ENCODE measurements at places on chromosomes 3 and 15.

GRCh38 chr3:129226374-129226773 lies 23.0 kb upstream of the COPG1 start:
- peak; percentile 77 for DNase-seq

DNA sequence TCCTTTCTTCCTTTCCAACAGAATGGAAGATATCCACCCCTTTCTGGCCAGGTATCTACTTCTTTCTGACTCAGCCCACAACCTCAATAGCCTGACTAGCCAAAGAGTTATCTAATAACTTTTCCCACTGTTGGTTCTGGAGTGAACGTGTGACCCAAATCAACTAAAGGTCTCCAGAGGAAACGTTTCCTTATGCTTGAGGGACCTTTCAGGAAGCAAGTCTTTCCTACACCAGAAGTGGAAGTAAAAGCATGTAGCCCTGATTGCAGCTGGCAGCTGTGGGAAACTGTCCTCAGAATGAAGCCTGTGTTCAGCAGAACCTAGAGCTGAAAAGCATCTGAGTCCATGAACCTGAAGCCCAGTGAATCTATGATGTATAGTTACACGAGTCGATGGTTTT lies 34.7 kb upstream of the PHLDB2 start:
- no peak for DNase-seq

- DNase-seq: no peak
These were observed 143.0 kb upstream of the GALNT15 start for GRCh38 chr3:16031434-16031833.

GRCh38 chr3:139639662-139640061 lies 38.1 kb downstream of the NMNAT3 start:
- no peak for DNase-seq

DNA sequence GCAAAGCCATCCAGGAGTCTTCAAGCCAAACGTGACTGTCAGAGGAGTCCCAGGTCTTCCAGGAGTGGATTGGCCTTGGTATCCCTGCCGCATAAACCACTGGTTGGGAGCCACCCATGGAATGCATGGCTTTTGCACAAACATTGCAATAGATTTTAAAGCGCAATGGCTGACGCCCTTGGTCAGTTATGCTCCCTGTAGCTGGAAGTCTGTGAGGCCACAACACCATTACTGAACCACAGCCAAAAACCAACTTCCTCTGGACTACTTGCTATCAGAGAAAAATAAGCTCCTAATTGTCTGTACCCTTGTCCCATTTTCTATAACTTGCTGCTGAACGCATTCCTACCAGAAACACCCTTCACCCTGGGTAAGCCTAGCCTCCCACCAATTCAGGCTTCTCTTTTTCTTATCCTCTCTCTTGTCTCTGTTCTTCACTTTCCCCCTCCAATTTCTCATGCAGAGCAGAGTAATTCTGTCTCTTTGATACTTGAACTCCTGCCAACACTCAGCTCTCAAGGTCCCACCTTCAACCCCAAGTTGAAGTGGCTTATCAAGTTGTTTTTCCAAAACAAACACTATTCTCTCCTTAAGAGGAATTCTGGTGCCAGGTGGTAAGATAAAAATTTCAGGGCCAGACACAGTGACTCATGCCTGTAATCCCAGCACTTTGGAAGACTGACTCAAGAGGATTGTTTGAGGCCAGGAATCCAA lies 176.4 kb upstream of the UBE2E1 start:
- peak; percentile 73 for DNase-seq

- peak; percentile 69 for DNase-seq
These were observed 69.6 kb downstream of the SEMA5B start for GRCh38 chr3:122957707-122958689.

DNA sequence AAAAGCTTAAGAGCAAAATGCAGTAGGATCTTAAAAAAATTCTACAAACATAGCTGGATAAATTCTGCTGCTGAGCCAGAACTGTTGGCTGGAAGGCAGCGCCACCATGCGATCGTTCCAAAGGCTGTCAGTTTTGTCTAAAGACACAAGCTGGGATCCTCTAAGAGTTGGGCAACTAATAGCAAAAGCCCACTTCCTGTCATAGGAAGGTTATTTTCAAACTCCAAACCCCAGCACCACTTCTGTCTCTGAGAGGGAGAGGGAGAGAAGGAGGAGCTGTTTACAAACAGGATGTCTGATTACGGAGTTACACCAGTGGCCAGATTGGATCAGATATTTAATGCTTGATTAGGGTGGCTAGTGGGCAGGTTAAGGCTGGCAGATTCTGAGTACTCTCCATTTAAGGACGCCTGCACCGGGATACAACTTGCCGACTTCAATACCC lies 44.0 kb downstream of the EIF4E3 start:
- DNase-seq: peak; percentile 77

GRCh38 chr3:105866656-105867653 lies 1.9 kb downstream of the CBLB start:
- DNase-seq: peak; percentile 41

- DNase-seq: no peak
These were observed 44.7 kb upstream of the CADPS start for GRCh38 chr3:62919784-62920465.

- DNase-seq: peak; percentile 25
These were observed 75.2 kb downstream of the NEO1 start for GRCh38 chr15:73127302-73127936.

DNA sequence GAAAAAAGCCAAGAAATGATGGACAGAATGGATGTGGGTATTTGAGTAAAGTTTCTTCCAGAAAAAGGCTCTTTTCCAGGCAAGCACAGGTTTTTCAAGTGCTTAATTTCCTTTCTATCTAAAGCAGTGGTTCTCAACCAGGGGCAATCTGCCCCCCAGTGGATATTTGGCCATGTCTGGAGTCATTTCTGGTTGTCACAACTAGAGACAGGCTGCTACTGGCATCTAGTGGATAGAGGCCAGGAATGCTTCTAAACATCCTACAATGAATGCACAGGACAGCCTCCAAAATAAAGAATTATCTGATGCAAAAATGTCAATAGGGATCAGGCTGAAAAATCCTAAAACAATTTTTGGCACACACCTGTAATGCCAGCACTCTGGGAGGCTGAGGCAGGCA lies 23.9 kb downstream of the SEC22C start:
- DNase-seq: no peak

DNA sequence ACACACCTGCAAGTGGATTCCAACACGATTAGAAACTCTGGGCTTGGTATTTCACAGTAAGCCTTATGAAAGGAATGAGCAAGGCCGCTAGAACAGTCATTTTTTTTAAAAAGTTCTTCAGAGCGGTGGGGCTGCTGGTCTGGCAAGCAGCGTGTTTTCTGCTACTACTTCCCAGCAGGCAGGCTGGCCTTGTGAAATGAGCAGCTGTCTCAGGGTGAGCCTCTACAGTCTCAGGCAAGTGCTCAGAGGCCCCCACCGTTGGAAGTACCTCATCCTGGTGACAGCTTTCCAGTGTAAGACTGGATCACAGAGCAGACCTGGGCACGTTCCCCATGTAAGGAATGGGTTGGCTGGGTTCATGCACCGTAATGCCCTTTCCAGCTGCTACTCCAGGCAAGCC lies 119.2 kb downstream of the LRIG1 start:
- no peak for DNase-seq

DNA sequence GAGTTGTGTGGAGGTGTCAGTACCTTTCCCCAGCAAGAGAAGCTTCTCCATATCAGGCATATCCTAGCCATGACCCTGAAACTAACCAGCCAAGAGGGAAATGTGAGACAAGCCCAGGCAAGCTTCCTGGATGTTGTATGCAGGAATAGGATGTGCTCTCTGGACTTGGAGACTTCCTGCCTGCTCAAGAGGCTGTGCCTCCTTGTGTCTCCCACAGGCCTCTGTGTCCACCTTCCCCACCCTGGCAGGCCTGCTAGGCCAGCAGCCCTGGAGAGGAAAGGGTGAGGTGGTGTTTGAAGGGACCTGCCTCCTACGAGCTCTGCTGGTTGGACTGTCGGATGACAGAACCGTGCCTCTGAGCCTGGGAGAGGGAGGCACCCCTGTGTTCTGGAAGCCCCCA lies 2.1 kb upstream of the DYNLT2B start:
- DNase-seq: no peak

- DNase-seq: no peak
These were observed 102.6 kb upstream of the ZPLD1 start for GRCh38 chr3:102332205-102332604.

GRCh38 chr15:69225355-69226022 lies 65.1 kb downstream of the GLCE start:
- DNase-seq: peak; percentile 47

DNA sequence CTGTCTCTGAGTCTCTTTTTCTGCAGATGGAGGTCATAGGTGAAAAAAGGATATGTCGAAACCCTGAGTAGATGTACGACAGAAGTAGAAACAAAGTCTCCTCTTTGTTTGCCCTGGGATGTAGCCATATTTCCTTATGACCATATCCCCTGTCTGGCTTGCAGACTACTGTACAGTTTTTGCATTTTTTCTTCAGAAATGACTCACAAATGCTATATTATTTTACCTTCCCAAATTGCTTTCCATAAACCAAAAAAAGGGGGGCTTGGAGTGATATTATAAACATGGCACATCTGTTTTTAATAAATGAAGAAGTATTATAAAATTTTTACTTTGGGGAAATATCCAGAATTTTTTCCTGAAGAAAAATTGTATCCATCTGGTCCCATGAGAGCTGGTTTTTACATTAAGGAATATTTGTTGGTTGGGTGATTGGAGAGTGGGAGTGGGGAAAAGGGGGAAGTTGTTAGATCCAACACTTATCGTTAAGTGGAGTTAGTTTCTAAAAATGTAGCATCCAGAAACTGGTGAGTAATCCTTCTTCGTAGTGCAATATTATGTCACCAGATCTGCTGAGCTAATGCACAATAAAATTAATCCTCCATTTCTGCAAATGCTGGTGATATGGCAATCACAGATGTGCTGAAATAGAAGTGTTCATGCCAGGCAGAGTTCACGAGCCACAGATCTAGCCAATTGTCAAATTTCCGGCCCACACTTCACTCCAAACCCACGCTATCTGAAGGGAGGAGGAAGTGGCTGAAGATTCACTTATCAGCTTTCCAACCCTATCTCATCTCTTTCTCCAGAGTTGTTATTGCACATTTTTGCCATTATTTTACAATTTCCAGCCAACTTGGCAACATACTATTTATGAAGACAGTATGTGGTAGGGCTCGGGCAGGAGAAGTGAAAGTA lies 313.6 kb upstream of the ATP11B start:
- peak; percentile 88 for DNase-seq

Data from fibroblast of upper back skin (primary cell).